ENCODE measurements at places on chromosomes 7 and 10.
A peak's percentile ranks its signal among the peaks of the same experiment; 100 is the strongest.

- no peak for DNase-seq
These were observed 58.7 kb upstream of the PRPS1L1 start for GRCh38 chr7:18086165-18087025.

DNA sequence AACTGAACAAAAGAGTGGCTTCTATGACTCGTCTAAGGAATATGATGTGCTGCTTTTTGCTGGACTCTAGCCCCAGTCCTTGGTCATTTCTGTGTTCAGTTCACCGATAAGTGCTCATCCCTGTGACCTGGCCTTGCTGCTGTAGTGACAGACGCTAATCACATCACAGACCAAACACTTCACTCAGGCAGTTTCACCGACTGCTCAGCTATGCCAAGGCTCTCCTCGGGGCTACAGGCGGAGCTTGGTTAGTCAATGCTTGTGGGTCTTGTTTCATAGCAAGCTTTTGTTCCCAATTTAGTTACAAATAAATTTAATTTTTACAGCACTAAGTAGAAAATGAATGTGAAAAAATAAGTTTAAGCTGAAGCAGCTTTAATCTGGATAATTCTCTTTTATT is 190.8 kb upstream of the PRKCQ start:
- no peak for DNase-seq

DNA sequence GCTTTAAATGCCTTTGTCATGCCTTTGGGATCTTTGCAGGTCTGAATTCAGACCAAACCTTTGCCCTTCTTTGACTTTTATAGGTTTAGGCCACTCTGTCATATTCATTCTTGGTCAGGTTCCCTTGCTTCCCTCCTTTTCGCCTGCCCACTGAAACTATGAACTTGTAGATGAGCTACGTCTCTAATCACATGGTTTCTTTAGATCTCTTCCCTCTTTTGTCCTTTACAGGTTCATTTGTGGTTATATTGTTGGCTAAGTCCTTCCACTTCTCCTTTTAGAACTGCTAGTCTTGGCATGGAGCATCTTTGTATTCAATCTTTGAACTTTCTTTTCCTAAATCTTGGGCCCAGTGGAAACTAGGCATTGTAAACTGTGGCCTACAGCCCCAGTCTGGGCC is 104.0 kb upstream of the ZEB1 start:
- DNase-seq = no peak

- no peak for DNase-seq
These were observed 312.0 kb downstream of the RNLS start for GRCh38 chr10:88270871-88271713.

- DNase-seq = no peak
These were observed 108.0 kb downstream of the UNCX start for GRCh38 chr7:1340461-1341360.

DNA sequence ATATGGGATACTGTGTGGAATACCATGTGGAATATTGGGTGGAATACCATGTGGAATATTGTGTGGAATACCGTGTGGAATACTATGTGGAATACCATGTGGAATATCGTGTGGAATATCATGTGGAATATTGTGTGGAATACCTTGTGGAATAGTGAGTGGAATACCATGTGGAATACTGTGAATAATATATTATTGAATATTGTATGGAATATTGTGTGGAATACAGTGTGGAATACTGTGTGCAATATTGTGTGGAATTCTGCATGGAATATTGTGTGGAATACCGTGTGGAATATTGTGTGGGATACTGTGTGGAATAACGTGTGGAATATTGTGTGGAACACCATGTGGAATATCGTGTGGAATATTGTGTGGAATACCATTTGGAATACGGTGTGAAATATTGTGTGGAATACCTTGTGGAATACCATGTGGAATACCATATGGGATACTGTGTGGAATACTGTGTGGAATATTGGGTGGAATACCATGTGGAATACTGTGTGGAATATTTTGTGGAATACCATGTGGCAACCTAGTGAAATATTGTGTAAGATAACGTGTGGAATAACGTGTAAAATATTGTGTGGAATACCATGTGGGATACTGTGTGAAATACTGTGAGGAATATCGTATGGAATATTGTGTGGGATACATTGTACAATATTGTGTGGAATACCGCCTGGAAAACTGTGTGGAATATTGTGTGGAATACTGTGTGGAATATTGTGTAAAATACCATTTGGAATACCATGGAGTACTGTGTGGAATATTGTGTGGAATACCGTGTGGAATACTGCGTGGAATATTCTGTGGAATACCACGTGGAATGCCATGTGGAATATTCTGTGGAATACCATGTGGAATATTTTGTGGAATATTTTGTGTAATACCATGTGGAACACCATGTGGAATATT is 133.9 kb upstream of the CHST15 start:
- DNase-seq = no peak

GRCh38 chr7:1758028-1758858 is 88.2 kb downstream of the ELFN1 start:
- no peak for DNase-seq

- DNase-seq = no peak
These were observed 8.4 kb downstream of the TRIM24 start for GRCh38 chr7:138468244-138469123.

DNA sequence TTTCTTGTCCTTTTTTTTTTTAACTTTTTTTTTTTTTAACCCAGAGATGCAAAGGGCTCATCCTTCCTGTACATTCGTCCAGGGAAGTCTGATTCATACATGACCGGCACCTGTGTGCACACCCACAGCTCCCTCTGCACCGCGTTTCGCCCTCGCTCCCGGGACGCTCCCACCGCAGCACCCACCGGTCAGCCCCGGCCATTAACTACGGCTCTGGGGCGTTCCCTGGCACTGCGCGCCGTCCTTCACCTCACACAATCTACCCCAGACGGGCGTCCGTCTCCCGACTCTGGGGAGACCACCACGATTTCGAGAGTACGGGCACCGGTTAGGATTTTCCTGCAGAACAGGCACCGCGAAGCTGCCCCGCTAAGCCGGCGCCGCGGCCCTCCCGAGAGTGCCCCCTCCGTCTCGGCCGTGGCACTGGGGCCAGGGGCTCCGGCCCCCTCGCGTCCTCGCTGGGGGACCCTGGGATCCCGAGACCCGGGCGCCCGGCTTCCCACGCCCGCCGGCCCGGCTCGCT is 452 bp downstream of the ATE1 start:
- peak; percentile 8 for DNase-seq

DNA sequence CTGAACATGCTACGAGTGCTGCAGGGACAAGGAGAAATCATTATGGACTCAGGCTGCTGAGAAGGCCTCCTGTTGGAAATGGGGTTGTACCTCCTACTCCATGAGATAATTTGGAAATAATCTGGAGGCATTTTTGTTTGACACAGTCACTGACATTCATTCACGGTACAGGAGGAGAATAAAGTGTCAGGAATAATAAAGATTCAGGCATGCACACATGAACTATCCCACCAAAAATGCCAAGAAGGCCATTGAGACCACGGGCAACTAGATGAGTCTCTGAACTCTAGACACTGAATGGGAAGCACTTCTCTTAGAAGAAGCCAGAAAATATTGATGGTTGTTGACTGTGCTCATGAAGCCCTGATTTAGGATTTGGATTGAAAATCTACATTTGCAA is 220.9 kb upstream of the HABP2 start:
- no peak for DNase-seq

GRCh38 chr7:75699993-75700392 is 38.7 kb downstream of the HIP1 start:
- DNase-seq = no peak

DNA sequence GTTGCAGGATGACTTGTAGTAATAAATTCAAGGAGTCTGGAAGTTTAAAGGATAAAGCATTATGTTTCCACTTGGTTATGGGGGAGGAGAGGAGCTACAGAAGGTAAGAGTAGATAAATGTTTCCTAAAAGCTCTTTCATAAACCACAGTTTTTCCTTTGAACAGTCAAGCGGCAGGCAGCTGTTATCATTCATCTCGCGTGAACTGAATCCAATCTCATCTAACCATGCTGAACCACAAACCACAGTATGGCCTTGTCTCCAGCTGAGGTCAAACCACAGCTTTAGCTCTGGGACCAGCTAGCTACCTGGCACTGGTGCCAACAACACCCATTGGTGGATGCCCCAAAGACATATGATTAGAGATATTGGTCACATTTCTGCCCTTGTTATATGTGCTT is 63.3 kb downstream of the NOC3L start:
- DNase-seq = no peak

- DNase-seq = no peak
These were observed 150.6 kb downstream of the CACNB2 start for GRCh38 chr10:18290651-18291313.

DNA sequence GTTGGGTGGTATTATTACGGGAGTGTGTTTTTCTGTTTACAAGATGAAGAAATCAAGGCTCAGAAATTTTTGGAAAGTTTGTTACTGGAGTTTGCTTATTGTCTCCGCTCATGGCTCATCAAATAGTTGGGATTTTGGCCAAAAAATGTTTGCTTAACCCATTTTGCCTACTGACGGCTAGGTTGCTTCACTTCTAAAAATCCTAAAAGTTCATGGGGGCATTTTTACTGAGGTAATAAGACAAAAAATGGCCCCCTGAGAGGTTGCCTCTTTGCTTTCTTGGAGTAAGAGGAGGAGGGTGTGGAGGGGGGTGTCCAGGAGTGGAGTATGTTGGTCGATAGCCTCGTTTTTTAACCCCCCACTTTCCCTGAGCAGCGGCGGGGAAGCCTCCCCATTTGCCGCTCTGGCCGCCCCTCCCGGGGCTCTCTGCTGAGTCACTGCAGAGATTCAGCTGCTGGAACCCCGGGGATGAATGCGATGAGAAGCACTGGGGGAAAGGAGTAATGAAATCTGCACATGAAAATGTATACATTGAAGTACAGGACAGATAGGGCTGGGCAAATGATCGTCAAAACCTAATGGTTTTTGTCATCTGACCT is 1.5 kb downstream of the MEST start:
- DNase-seq = no peak

DNA sequence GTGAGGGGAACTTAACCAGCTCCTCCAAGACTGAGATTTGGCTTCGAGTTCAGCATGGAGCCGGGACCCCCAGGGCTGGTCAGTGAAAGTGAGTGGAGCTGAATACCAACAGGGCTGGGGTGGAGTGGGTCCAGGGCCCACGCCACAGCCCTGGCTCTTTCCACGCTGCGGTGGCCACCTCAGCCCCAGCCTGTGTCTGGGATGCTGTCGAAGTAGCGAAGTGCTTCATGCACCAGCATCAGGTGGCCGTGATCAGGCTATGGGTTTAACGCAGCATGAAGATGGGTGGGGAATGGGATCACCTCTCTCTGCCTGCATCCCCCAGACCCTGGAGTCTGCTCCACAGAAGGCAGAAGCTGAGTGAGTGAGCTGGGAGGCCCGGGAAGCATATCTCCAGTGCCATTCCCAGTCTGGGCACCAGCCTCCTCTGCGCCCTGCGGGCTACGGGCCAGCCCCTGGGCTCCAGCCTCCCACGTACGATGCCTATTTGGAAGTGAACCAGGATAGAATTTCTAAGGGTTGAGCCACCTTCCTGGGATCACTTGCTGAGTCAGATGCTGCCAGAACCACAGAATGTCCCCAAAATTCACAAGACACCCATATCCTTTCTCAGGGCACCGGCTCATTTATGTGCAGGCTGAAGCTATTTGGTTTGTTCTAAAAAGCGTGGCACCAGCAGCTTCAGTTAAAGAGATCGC is 131.1 kb upstream of the CHST15 start:
- DNase-seq = no peak

GRCh38 chr7:124250297-124251034 is 217.6 kb upstream of the TMEM229A start:
- DNase-seq = no peak

GRCh38 chr7:45601094-45601493 is 26.9 kb downstream of the ADCY1 start:
- DNase-seq = no peak

GRCh38 chr7:17130281-17131059 is 168.0 kb upstream of the AHR start:
- no peak for DNase-seq

- no peak for DNase-seq
These were observed 1154.0 kb upstream of the CELF2 start for GRCh38 chr10:9863559-9864121.

DNA sequence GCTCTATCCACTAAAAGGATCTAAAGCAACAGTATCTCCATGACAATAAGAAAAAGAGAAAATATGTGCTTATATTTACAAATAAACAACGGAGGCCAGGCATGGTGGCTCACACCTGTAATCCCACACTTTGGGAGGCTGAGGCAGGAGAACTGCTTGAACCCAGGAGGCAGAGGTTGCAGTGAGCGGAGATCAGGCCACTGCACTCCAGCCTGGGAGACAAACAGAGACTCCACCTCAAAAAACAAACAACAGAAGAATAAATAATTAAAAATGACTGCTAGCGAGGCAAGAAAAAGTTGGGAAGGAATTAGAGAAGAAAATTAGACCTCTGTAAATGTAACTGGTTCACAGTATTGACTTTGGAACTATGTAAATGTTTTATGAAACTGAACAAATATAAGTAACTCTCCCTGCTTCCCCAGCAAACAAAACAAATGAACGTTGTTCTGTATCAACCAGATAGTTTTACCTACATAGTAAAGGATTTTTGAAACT is 17.1 kb downstream of the TRIM24 start:
- DNase-seq = no peak

- DNase-seq = no peak
These were observed 125.6 kb downstream of the NT5C2 start for GRCh38 chr10:103067484-103067883.

- DNase-seq = no peak
These were observed 190.6 kb downstream of the EBF3 start for GRCh38 chr10:129773359-129773990.

DNA sequence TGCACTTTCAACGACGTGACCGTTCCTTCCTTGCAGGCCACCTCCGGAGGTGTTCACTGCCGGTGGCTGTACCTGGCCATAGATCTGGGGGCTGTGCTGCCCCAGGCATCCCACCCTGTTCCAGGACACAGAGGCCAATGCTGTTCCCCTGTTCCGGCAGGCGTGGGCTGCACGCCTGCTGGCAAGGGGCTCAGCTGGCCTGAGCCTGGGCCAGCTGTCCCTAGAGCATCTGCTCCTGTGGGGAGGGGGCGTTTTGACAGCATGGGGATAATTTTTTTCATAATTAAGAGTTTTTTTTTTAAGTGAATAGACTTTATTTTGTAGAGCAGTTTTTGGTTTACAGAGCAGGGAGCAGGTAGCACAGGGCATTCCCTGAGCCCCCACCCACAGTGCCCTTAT is 28.8 kb downstream of the PWWP2B start:
- DNase-seq = no peak

GRCh38 chr10:87671139-87671815 is 11.6 kb downstream of the PAPSS2 start:
- no peak for DNase-seq

DNA sequence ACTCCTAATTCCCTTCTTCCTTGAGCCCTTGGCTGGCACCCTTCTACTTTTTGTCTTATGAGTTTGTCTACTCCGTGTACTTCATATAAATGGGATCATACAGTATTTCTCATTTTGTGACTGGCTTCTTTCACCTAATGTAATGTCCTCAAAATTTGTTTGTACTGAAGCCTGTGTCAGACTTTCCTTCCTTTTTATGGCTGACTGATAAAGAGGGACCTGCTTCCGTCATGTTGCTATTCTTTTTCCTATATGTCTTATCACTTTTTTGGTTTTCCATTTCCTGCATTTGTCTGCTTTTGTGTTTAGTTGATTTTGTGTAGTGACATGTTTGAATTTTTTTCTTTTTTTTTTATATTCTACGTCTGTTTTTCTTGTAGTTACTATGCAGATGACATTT is 470.9 kb downstream of the SDK1 start:
- no peak for DNase-seq

- no peak for DNase-seq
These were observed 168.1 kb downstream of the ARID5B start for GRCh38 chr10:62069452-62070178.

- DNase-seq = no peak
These were observed 82.9 kb downstream of the MAD1L1 start for GRCh38 chr7:2149672-2150444.

All from activated CD4-positive, alpha-beta T cell treated with anti-CD3 and anti-CD28 coated beads for 1 hour (primary cell).